ENCODE measurements at places on chromosomes 12 and 14.
A peak's percentile ranks its signal among the peaks of the same experiment; 100 is the strongest.

DNA sequence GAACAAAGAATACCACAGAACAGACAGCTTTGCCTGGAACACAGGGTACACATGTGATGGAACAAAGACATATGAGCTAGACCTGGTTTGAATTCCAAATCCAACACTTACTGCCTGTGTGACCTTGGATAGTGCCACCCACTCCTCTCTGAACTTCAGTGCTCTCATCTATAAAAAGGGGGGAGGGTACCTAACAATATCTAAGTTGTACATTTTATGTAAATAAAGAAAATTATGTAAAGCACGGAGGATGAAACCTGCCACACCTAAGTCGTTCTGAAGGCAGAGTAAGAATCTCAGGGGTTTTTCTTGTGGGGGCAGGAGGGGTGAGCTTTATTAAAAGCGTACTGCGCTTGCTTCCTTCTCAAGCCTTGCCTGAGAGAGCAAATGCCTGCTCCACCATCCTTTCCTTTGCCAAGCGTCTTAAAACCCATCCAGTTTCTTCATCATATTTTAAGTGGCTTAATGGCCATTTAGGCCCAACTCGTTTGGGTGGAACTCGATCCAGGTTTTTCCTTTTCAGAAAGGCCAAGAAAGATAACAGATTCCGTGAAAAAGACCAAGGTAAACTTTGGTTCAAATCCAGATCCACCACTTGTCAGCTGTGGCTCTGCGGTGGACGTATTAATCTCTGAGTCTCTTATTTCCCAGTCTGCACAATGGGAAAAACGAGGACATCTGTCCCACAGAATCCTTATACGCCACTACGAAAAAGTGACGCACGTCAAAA, 946 bp downstream of the DDX24 start:
- no peak for DNase-seq
- peak overlapping the region; percentile 96 for H3K27ac ChIP-seq
- peaks cover 23% of the 10 kb centered on the region for H3K4me1 ChIP-seq
- H3K27me3 ChIP-seq, result no peaks in the 10 kb centered on the region
- peaks cover 13% of the 10 kb centered on the region for H3K36me3 ChIP-seq
- peak overlapping the region; percentile 97 for H3K4me3 ChIP-seq

- no peak for DNase-seq
- no peak overlapping the region for H3K4me3 ChIP-seq
- H3K4me1 ChIP-seq, result no peaks in the 10 kb centered on the region
- H3K36me3 ChIP-seq, result no peaks in the 10 kb centered on the region
Observed at GRCh38 chr12:83666690-83667089, 980.0 kb downstream of the TMTC2 start.

DNA sequence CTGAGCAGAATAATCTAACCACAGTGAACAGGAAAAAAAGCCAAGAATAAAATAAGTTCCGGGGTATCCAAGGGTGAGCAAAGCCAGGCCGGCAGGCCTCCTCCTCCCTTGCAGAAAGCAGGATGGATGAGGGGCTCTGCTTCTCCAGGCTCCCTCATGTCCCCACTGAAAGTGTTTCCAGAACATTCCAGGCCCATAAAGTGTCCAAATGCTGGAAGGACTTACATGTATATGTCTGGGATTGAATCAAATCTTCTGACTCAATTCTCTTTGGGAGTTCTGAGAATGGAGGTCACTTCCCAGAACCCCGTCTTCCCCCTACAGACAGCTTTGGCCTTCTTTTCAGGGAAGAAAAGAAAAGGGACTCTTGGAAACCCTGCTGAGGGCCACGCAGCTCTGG, 25.0 kb upstream of the BDKRB1 start:
- no peaks in the 10 kb centered on the region for H3K4me1 ChIP-seq
- H3K27me3 ChIP-seq, result no peaks in the 10 kb centered on the region
- no peak for DNase-seq
- H3K36me3 ChIP-seq, result no peaks in the 10 kb centered on the region

DNA sequence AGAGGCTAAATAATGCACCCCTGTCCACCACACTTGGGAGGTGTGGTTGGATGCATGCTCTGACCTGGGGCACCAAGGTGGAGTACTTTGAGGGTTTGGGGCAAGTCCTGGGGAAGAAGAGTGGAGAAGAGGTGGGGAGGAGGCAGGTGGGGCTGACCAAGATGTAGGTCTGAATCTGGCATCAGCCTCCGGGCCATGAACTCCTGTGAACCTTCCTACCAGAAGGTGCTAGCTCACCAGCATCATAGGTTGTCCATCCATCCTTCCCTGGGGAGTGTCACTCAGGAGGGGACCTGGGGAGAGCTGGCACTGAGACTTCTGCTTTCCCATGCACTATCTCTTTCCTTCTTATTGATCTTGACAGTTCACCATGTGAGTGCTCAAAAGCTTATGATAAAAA, 13.6 kb upstream of the EMP1 start:
- no peak overlapping the region for H3K4me3 ChIP-seq
- DNase-seq, result no peak

GRCh38 chr12:51401900-51402299, 10.7 kb upstream of the GALNT6 start:
- DNase-seq, result no peak
- no peak overlapping the region for H3K4me3 ChIP-seq

GRCh38 chr12:132493482-132494178, 3.7 kb downstream of the FBRSL1 start:
- no peak for DNase-seq
- no peak overlapping the region for H3K4me3 ChIP-seq
- peaks cover 60% of the 10 kb centered on the region for H3K4me1 ChIP-seq
- H3K27me3 ChIP-seq, result no peaks in the 10 kb centered on the region
